GDM1 (cell line): ENCODE measurements at places on chromosomes 7 and 10.

GRCh38 chr7:29420011-29420410, 143.6 kb upstream of the PRR15 start:
- no peak for DNase-seq

DNA sequence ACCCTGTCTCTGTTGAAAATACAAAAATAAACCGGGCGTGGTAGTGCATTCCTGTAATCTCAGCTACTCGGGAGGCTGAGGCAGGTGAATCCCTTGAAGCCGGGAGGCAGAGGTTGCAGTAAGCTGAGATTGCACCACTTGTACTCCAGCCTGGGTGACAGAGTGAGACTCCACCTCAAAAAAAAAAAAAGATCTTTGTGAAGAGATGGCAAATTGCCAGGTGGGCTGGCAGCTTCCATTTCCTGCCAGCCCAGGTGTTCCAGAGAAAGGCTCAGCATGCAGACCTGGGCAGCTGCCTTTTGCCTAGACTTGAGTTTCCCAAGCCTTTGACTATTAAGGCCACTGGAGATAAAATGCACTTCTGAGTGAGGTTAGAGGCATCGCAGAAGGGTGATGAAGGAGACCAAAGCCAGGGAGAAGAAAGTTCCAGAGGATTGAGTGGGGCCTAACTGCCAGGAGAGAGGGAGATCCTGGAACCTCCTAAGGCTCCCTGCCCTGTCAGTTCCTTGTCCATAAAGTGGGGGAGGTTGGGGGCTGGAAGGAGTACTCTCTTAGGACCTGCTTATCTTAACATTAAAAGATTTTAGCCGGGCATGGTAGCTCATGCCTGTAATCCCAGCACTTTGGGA, 10.0 kb upstream of the DDIT4 start:
- no peak for DNase-seq

- no peak for DNase-seq
These were observed 1.7 kb downstream of the SCRN1 start for GRCh38 chr7:29987811-29988317.

DNA sequence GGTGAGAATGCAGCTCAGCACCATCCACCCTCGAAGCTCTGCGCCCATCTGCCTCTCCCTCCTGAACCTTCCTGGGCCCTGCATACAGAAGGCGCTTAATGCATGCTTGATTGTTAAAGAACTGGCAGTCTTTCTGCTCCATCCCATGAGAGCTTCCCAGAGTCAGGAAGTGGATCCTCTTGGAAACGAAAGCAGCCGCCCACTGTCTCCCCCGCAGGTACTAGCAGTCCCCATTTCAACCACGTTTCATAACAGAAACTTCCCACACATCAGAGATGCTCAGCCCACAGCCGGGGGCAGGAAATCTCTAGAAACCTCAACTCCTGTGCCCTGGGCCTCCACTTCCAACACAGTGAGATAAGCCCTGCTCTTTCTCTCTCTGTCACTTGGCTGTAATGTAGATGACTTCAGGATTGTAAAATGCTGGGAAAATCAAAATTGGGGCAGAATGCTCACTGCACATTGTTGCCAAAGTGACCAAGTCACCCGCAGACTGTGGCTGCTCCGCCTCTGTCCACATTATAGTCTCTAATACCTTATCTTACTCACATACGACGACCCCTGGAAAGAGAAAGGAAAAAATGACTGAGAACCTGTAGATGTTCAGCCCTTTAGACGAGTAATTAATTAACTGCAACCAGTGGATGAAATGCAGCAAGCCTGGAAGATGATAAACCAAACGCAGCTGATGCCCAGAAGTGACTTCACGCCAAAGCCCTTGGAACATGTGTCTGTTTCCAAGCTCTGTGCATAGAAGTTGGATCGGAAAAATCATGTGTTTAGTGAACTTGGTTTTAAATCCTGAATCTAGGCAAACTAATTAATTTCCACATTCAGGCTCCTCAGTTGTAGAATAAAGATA, 28.5 kb downstream of the GSDME start:
- no peak for DNase-seq

- DNase-seq, result no peak
These were observed 125.2 kb downstream of the TACC2 start for GRCh38 chr10:122113945-122114747.

DNA sequence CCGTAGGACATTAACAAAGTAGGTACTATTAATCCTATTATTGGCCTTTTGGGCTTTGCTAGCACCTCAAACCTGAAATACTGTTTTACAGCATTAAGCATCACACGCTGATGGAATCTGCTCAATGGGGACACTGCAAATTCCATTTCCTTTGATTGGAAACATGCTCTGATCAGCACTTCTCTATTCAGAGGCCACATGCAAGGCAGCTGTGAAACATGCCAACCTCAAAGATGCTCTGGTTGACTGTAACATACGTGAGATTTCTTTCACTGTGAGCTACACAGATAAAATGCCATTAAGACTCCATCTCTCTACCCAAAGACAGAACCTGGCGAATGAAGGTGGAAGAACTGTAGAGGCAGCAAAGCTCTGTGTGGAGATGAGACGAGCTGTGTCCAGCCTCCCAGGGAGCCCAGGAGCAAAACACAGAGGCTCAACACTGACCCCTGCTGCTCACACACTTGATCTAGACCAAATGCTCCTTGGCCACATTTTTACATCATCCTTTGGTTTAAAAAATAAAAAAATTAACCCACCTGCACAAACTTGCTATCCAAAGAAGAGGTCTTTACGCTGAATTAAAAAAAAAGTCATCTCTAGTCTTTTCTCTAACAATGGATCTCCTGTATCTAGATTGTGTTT, 8.0 kb downstream of the RSU1 start:
- DNase-seq, result no peak

- DNase-seq, result no peak
These were observed 18.0 kb downstream of the DPY19L1 start for GRCh38 chr7:35019179-35019729.

DNA sequence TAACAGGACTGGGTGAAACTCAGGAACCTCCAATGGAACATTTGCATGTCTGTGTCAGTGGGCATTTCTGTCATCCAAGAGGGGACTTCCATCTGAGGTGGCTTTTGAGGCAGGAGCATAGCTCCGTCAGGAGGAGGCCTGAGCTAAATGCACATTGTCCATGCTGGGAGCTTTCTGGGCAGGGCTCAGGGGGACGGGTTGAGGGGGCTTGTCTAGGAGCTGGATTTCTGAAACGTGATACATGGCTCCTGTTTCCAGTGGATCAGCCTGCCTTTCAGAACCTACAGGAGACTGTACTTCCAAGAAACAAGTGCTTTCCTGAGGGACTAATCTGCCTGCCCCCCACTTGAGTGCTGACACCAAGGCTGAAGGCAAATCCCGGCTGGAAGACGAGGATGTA, 40.5 kb upstream of the GDF10 start:
- DNase-seq, result no peak
